Upper lobe of left lung (tissue), 6 donors: ENCODE measurements at places on chromosomes 1 and 21. TPM values are rescaled to one million over a fixed set of nuclear protein-coding genes. Genes with fewer than 3 reads are reported as not detected.
A peak's percentile ranks its signal among the peaks of the same experiment; 100 is the strongest.

GRCh38 chr1:206001476-206001888 is 1.7 kb downstream of the RAB7B start:
- no peak for DNase-seq

- no peak for DNase-seq
Measured at GRCh38 chr1:40299366-40300248, 17.5 kb downstream of the COL9A2 start.

GRCh38 chr1:176315519-176316220 is 108.6 kb upstream of the COP1 start:
- DNase-seq, result no peak

- DNase-seq, result no peak
Measured at GRCh38 chr1:36567601-36568341, 85.1 kb upstream of the CSF3R start.

GRCh38 chr1:199151634-199152425 is 513.0 kb downstream of the PTPRC start:
- no peak for DNase-seq

DNA sequence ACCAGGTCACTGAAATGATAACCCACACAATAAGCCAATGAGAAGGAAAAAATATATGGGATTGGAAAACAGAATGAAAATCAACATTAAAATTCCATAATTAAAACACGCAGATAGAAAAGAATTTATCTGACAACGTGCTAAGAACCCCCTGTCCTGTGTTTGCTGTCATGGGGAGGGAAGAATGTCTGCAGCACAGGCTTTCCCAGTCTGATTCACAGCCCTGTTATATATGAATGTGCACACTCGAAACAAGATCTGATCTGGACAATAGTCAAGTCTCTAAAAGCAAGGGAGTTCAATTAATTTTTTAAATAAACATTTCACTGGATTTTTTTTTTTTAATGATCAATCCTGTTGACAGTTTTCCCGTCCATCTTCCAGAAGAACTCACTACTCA is 220.0 kb downstream of the RERE start:
- DNase-seq, result no peak

GRCh38 chr1:28259934-28260802 is 850 bp downstream of the SESN2 start:
- DNase-seq, result peak; percentile 89

DNA sequence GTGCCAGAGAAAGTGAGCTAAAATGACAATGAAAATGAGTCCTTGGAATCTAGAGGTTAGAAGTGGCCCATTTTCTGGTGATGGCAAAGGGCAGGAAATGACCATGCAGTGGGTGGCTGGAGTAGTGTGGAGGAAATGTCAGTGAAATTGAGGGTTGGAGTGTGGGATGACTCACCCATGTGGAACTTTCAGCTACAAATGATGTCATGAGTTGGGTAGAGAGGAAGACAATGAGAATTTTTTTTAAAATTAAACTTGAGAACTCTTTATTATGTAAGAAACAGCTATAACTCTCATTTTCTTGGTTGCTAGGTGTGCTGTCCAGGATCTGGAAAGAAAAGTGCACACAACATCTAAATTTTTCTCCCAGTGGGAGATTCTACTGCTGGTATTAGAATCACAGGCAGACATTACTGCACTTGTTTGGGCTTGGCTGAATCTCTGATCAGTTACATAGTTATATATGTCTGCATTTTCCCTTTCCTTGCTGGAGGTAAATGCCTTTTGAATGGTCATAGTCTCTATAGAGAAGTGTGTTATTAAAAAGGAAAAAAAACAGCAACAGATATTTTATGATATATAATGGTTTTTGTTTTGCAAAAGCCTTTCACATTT is 56.8 kb upstream of the GNG12 start:
- no peak for DNase-seq

Gene AMPD1
- not detected for total RNA-seq

Gene LIPI
- total RNA-seq, result not detected

Gene ANKRD34A
- total RNA-seq, result 2.6 TPM

Gene NPR1
- 101 TPM for total RNA-seq

Gene SMPDL3B
- total RNA-seq, result 40.6 TPM
